Putamen (tissue), 1 donor: ENCODE measurements at places on chromosomes 3 and 15.

- no peak for DNase-seq
Measured at GRCh38 chr15:64604319-64604718, 143.9 kb downstream of the ZNF609 start.

- no peak for DNase-seq
Measured at GRCh38 chr3:126380011-126380768, 14.5 kb upstream of the CFAP100 start.

DNA sequence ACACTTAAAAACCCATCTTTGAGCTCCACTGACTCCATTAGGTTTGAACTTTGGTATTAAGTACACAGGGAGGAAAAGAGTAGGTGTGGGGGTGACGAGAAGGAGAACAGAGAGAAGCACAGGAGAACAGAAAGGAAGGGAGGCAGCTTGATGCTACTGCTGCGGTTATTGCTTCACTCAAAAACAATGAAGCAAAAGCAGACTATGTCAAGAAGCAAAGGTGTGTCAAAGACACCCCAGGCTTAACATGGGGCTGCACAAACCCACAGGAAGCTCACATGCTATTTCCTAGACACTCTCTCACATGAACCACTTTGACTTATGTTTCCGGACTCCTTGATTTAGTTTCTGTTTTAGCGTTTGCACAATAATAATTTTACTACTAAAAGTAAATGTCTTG is 961.0 kb upstream of the CFAP20DC start:
- no peak for DNase-seq

DNA sequence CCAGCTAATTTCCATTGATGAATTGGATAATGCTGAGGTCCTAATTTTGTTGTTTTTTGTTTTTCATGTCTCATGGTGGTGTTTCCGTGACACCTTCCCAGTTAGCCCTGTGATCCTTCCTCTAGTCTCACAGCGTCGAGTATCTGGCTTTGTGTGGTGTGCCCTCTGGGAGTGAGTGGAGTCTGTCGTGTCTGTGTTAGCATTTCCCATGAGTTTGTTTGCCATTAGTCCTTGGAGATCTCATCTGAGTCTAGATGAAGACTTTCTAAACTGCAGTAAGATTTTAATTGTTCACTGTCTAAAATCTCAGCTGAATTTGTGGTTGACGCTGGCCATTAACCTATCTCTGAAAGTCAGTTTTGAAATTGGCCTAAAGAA is 224.2 kb downstream of the ITPR1 start:
- DNase-seq, result no peak

DNA sequence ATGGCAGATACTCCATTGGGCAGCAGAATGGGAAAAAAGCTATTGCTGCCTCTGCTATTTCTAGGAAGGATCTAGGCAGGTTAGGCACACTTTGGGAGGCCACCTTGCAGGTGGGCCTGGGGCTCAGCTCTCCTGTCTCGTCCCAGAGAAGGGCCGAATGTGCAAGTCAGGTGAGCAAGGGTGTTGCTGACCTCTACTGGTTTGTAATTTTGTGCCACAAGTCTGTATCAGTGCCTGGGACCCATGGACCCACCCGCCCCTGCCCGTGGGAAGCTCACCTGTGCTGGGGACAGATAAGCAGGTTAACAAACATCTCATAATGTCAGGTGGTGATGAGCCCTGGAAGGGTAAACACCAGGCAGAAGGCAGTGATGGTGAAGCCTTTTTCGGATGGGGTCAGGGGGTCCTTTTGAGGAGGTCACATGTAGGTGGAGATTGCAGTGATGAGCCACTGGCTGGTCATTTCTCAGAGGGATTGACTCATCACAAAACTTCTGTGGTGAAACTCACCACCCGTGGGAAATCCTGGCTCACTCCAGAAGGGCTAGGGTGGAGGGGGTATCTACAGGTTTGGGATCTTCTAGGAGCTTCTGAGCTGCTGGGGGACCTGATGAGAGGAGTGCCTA is 161.3 kb downstream of the KLF13 start:
- DNase-seq, result no peak

GRCh38 chr3:77601823-77602415 is 562.0 kb downstream of the ROBO2 start:
- DNase-seq, result no peak

DNA sequence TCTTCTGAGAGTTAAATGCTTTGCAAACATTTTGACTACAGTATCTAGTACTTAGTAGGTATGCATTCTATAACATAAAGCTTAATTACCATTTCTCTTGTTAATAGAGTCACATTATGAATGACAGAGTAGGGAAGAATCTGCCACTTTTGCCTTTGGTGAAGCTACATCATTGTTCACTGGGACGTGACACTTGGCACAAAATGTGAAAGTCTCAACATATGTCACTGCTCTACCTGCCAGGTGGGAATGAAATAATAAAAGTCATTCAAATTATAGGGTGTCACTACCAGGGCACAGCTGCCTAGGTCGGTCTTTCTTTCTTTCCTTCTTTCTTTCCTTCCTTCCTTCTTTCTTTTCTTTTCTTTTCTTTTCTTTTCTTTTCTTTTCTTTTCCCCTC is 17.6 kb downstream of the GPR87 start:
- DNase-seq, result no peak
